ENCODE measurements at places on chromosomes 5 and 9.
A peak's percentile ranks its signal among the peaks of the same experiment; 100 is the strongest.

GRCh38 chr5:350355-350754 is 28.8 kb downstream of the AHRR start:
- peak; percentile 41 for DNase-seq

DNA sequence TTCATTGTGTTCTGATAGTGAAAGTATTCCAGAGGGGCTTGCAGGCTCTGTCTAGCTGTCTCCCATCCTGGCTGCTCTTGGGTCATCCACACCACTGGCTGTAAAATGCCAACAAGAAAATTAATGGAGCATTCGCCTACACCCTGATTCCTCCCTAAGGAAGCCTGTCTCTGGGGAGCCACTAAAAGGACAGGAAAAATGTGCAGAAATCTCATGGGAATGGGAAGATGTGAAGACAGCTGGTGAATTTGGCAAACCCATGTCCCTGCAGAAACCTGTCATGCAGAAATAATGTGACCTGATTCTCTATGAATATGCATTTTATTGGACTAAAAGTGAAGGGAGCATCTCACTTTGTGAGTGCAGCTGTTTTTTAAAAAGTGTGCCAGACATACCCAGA is 265.6 kb downstream of the TUSC1 start:
- no peak for DNase-seq

- DNase-seq: no peak
These were observed 3.9 kb downstream of the ALAD start for GRCh38 chr9:113397203-113397631.

DNA sequence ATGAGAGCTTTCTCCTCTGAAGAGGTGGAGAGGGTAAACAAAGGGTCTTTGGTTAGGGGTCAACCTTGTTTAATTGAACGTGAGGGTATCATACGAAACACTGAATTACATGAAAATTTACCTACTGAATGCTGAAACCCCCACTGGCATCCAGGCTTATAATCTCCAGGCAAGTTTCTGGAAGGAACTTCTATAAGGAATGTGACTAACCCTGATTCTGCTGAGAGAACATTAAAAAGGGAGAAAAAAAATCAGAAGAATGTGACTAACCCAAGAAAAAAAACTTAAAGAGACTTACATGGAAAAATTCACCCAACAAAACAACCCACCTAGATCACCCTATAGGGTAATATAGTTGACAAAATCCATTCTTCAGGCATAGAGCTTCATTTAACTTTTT is 55.5 kb downstream of the APC start:
- no peak for DNase-seq

- DNase-seq: peak; percentile 91
These were observed 28.7 kb downstream of the DMRT3 start for GRCh38 chr9:1005043-1005667.

GRCh38 chr9:107721705-107722245 is 232.2 kb upstream of the KLF4 start:
- no peak for DNase-seq

GRCh38 chr5:40871177-40871576 is 30.0 kb downstream of the CARD6 start:
- no peak for DNase-seq

GRCh38 chr5:59919484-59919883 is 26.0 kb upstream of the PDE4D start:
- DNase-seq: no peak

GRCh38 chr5:12313602-12314001 is 409.4 kb upstream of the CTNND2 start:
- DNase-seq: no peak

- no peak for DNase-seq
These were observed 894 bp downstream of the LRRTM2 start for GRCh38 chr5:138874241-138874640.

- peak; percentile 4 for DNase-seq
These were observed 29.3 kb upstream of the SELENOP start for GRCh38 chr5:42840842-42841567.

- no peak for DNase-seq
These were observed 56.1 kb upstream of the IFNK start for GRCh38 chr9:27468000-27468399.

- no peak for DNase-seq
These were observed 6.1 kb downstream of the BASP1 start for GRCh38 chr5:17223367-17224185.

- DNase-seq: no peak
These were observed 53.4 kb downstream of the PTCH1 start for GRCh38 chr9:95463148-95464060.

- no peak for DNase-seq
These were observed 50.5 kb upstream of the ICE1 start for GRCh38 chr5:5371957-5372356.

- DNase-seq: peak; percentile 76
These were observed 114.6 kb upstream of the SPOCK1 start for GRCh38 chr5:137613554-137614265.

DNA sequence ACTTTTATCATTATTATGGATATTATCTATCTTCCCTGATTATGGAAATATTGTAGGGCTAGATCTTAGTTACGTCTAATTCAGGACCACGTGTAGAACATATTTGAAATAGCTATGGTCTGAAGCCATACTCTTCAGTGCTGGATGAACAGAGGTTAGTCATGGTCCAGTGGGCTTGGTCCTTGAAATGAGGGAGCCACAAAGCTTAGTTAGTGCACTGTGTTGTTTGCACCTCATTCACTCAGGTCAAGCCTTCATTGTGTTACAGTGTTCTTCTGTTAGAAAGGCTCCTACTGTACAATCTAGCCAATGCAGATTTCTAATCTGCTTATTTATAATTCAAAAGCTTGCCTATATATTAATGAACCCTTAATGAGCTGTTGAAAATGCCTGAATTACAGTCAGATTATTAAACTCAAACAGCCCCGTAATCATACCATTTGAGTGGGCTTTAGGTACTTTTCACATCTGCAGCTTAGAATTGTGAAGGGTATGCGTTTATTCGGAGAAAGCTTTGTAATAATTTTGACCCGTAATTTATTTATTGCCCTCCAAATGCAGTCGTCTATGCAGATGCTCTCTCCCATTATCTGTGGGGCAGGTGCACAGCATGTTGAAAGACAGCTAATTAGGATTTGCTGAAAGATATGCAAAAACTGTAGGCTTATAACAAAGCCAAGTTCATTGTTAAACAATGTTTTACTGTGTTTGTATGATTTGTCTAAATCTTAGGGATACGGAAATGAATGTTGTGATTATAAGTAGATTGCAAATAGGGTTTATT is 164.9 kb downstream of the PBX3 start:
- no peak for DNase-seq

- no peak for DNase-seq
These were observed 2.8 kb upstream of the ZNF462 start for GRCh38 chr9:106859957-106860720.

DNA sequence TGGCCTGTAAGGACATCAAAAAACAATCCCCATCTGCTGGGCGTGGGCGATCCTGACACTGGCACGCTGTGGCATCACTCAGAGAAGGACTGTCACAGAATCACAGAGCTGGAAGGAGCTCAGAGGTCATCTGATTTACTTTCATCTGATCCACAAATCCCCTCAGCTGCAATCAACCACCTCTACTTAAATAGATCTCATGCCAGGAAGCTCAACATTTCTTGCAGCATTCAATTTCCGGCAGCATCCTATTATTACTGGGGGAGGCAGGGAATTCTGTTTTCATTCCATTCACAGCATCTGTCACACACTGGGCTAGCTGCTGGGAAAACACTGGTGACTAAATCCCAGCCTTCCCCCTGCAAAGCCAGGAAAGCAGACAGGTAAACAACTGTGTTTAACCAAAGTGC is 38.3 kb downstream of the RETREG1 start:
- DNase-seq: no peak

DNA sequence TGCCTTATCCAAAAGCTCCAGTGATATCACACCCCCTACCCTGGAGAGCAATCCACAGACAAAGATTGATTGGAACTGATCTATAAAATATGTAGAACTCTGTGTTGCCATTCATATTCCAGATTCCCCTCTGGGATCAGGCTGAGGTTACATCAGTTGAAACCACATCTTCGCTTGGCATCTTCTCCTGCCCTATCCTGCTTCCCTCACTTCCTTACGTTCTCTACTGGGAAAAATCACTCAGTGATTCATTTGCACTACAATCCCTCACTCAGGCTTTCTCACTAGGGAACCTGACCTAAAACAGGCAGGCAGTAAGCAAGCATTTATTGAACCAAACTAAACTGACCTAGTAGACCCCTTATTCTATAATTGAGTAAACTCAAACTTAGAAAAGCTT is 111.7 kb downstream of the ESM1 start:
- no peak for DNase-seq

- DNase-seq: no peak
These were observed 5.3 kb downstream of the PRDM6 start for GRCh38 chr5:123094237-123094918.

DNA sequence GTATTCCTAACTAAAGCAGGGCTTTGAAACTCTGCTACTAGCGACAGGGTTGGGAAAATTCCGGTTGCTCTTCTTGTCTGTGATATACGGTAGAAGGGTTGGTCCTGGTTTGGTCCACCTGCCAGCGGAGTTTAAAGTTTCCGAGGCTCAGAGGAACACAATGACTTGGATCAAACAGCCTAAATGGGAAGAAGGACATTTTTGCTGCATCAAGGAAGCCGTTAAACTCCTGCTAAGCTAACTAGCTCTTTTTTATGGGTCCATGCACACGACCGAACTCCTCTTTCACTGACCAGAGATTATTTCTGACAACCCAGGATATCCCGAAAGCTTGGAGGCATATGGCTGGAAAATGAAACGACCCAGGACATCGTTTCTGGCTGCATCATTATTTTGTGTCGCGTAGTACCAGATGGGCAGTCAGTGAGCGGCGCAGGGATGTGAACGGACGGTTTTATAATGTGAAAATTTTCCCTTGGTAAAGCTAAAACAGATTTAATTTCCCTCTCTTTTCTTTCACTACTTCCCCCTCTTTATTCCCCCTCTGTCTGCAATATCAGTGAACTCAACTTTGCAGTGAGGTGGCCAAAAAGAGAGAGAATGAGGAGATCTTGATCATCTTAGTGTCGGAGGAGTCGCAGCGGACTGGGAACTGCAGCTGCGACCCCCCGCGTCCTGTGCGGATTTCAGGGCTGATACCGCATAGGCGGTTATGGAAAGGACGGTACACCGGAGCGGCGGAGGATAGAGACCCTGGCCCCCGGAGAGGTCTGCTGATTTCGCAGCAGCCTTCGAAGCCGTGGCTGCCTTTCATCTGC is at the start of gene LURAP1L:
LURAP1L (plus strand) TSS at position 160 of the 818 bp plus-strand sequence. CDS start 696 bp downstream, outside the sequence.
- no peak for DNase-seq

DNA sequence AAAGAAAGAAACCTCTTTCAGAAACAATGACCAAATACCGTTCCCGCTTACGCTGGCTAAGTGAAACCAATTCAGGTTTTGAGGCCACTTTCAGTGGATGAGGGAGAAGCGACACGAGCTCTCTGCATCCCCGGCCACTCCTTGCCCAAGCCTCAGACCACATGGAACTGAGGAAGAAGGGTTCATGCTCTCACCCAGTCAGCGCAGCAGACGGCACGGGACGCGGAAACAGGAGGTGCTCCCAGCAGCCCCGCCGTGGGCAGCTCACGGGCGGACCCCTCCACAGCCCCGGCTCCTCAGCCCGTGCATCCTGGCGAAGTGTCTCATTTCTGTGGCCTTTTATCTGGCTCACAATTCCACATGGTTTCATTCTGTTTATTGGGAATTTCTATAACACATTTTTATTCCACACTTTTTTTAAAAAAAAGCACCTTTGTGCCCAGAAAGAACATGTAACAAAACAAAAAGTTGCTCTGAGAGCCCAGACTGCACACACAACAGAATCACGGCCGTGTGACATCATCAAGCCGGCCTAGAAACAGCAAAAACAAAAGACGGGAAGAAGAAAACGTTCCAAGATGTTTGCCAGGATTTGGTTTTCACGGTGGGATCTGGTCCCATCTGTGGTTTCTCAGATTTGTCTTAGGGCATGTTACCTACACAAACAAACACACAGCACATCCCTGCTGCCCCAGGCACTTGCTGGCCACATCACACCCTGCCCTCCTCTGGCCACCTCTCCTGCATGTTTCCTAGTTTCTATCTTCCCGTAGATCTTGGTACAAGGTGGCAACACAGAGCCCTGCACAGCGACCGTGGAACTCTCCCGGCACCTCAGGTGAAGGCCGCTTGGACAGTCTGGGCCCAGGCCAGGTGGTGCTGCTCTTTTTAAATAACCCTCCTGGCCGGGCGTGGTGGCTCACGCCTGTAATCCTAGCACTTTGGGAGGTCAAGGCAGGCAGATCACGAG is 16.2 kb downstream of the QSOX2 start:
- DNase-seq: no peak

DNA sequence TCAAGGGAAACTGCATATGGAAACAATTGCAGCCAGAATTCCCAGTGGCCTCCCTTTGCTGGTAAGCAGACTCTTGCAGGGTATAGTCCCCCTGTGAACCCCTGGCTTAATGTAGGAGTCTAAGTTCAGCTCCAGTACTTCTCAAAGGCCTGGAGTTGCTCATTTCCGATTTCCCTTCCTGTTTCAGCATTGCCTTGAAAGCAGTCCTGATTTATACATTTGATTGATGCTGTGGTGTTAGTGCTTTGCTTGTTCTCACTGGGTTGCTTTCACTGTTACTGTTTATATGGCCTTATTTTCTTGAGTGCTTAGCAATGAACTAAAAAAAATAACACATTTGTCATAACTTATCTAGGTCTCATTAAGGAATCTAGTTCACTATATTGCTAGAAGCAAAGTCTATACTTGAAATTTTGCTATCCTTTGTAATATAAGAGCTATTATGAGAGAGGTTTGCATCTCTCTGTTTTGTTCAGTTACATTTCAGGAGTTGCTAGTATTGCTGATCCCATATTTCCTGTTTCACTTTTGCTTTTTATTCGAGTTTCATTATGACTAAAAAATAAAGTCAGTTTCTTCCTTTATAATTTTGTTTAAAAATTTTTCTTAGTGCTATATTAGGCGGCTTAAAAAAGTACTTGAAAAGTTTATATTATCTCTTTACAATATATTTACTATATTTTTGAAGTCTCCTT is 122.4 kb upstream of the NMUR2 start:
- no peak for DNase-seq

DNA sequence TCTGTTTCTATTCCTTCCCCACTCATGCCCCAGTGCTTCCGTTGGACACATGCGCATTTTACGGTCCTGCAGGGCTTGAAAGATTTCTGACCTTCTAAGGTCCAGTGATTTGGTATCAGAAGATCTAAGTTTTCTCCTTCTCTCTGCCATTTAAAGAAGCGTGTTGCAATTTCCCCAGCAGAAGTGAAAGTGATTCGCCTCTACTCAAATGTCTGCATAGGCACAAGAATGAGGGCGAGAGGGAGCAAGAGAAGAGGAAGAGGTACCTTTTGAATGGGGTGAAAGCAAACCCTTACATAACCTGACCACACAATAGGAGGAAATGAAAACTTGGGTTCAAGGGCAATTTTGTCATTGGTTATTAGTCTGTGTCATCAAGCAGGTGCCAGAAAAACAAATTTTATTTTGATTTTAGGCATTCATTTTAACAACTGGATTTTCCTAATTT is 31.7 kb upstream of the NR3C1 start:
- peak; percentile 93 for DNase-seq

GRCh38 chr5:114658194-114658593 is 296.3 kb downstream of the KCNN2 start:
- no peak for DNase-seq
